GM04503 (cell line): ENCODE measurements at places on chromosomes 3 and 15.

DNA sequence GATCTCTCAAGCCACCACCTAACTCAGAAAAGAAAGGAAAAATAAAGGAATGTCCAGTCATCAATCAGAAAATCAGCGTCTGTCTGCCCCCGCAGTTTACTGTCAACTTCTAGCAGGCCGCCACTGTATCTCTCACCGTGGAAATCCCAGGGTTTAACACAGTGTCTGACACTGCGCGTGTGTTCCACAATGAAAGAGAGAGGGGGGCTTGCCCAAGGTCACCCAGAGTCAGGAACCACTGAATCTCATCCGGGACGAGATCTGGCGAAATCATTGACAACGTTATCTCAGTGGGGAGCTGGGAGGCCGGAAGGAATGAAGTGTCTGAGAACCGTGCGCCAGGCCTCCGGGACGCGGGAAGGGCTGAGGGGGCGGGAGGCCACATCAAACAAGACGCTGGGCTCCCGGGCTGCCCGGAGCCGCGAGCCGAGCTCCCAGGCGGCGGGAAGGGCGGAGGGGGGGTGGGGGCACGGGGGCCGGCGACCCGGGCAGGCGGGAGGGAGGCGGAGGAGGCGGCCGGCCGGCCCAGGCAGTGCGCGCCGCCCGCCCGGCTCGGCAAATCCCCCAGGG lies 2.2 kb upstream of the HES1 start:
- DNase-seq = no peak

GRCh38 chr3:156819842-156820691 lies 6.1 kb upstream of the LEKR1 start:
- DNase-seq = no peak

DNA sequence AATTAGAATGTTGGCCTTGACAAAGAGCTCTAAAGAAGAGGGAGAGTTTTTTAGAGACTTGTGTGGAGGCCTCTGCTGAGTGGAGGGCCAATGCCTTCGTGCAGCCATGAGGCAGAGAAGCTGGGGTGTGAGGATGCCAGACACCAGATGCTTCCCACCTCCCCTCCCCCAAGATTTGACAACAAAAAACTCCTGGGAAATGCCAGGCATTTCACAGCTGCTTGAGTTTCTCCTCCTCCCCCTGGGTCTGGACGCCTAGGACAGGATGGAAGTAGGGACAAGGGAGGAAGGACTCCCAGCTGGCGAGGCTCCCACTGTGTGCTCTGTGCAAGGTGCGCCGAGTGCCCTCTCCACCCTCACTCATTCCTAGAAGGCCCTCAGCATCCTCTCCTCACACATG lies 20.1 kb downstream of the TGM4 start:
- no peak for DNase-seq

DNA sequence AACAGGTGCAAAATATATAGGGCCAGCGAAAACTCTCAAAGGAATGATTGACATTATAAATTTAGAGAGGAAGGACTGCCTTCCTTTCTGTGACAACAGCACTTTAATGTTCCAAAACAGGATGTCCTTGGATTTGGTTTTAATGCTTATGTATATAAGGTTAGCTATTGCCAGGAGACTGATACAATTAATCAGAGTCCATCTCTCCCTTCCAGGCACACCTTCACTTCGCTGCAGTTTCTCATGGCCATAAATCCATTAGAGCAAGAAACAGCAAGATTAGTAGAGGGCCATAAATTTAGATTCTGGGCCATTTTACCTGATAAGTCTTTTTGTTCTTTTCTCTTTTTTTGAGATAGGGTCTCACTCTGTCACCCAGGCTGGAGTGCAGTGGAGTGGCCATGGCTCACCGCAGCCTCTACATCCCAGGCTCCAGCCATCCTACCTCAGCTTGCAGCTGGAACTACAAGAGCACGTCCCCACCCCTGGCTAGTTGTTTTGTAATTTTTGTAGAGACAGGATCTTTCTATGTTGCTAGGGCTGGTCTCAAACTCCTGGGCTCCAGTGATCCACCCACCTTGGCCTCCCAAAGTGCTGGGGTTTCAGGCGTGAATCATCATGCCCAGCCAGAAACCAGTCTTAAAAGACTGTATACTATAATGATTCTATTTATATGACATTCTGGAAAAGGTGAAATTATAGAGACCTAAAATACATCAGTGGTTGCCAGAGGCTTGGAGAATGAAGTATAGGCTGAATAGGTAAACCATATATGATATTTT lies 15.7 kb upstream of the TFRC start:
- no peak for DNase-seq

DNA sequence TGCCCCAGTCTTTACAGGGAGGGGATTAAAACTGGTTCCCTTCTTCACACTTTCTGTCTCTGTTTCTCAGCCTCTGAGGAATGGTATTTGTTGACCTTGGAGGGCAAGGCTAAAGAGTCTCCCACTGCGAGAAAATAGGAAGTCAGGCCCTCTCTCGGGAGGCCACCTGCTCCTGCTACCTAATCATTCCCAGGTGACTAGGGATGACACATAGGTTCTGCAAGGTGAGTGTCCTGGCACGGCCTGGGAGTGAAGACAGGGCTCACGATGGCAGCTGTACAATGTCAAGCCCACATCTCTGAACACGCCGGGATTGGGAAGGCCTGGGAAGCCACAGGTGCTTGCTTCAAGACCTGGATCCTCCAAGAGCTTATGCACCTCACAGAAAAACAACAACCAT lies 314.2 kb downstream of the NTRK3 start:
- DNase-seq = no peak

- DNase-seq = no peak
Observed at GRCh38 chr15:101138913-101139880, 112.7 kb downstream of the CHSY1 start.

GRCh38 chr15:79643393-79643792 lies 211.3 kb downstream of the MINAR1 start:
- DNase-seq = no peak

DNA sequence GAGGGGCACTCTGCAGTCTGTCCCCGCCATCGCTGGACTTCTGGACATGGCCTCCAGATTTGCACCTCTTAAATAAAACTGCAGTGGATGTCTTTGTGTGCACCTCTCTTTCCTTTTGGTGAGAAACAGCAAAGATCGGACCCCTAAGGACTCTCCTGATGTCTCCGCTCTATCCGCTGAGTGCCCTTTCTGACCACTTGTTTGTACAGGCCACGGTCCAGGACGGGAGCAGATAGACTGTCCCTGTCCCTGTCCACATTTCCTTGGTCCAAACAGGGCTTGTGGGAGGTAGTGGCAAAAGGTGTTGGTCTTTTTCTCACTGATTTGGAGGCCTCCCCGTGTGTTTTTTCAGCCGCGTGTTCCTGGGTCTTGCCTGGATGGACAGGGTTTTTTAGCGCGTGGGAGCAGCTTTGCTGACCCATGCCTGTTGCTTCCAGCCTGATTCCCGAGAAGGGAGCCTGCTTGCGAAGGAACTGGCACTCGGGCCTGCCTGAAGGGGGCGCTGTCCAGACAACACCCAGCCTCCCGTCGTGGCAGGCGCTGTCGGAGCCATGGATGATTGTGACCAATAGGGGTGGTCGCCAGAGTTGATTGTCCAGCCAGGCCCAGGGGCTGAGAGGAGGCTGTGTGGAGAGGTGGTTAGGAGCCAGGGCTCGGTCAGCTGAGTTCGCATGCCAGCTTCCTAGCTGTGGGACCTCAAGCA lies 13.2 kb upstream of the STAB1 start:
- DNase-seq = no peak

DNA sequence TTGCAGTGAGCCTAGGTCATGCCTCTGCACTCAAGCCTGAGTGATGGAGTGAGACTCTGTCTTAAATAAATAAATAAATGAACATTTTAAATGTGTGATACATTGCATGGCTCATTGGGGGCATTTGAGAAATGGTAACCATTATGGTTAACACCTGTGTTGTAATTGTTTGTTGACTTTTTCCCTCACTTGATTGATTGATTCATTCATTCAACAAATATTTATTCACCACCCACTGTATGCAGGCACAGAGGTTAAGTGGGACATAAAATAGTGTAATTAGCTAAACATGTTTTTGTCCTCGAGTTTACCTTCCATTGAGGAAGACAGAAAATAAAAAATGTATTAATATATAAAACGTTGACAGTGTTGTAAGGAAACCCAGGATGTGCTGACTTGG lies 127.1 kb upstream of the ANKRD28 start:
- no peak for DNase-seq

- DNase-seq = no peak
Observed at GRCh38 chr3:41652931-41653330, 309.0 kb downstream of the ULK4 start.

- DNase-seq = no peak
Observed at GRCh38 chr15:101105059-101105891, 146.6 kb downstream of the CHSY1 start.

GRCh38 chr3:99984139-99984538 lies 130.2 kb downstream of the FILIP1L start:
- no peak for DNase-seq

GRCh38 chr15:96108405-96108804 lies 222.1 kb upstream of the NR2F2 start:
- DNase-seq = no peak

- DNase-seq = no peak
Observed at GRCh38 chr15:32833379-32833821, 115.6 kb downstream of the GREM1 start.

DNA sequence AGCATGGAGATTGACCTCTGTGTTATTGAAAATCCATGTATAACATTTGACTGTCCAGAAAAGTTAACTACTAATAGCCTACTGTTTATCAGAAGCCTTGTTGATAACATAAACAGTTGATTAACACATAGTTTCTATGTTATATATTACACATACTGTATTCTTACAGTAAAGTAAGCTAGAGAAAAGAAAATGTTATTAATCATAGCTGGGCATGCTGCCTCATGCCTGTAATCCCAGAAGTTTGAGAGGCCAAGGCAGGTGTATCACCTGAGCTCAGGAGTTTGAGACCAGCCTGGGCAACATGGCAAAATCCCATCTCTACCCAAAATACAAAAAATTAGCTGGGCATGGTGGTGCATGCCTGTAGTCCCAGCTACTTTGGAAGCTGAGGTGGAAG lies 163.3 kb downstream of the EPHA6 start:
- no peak for DNase-seq

- no peak for DNase-seq
Observed at GRCh38 chr3:131658771-131659170, 156.0 kb upstream of the MRPL3 start.

GRCh38 chr15:33369941-33370622 lies 59.3 kb downstream of the RYR3 start:
- no peak for DNase-seq

GRCh38 chr3:152402695-152403451 lies 134.1 kb downstream of the MBNL1 start:
- DNase-seq = no peak

GRCh38 chr15:61381501-61381900 lies 152.4 kb upstream of the RORA start:
- no peak for DNase-seq

DNA sequence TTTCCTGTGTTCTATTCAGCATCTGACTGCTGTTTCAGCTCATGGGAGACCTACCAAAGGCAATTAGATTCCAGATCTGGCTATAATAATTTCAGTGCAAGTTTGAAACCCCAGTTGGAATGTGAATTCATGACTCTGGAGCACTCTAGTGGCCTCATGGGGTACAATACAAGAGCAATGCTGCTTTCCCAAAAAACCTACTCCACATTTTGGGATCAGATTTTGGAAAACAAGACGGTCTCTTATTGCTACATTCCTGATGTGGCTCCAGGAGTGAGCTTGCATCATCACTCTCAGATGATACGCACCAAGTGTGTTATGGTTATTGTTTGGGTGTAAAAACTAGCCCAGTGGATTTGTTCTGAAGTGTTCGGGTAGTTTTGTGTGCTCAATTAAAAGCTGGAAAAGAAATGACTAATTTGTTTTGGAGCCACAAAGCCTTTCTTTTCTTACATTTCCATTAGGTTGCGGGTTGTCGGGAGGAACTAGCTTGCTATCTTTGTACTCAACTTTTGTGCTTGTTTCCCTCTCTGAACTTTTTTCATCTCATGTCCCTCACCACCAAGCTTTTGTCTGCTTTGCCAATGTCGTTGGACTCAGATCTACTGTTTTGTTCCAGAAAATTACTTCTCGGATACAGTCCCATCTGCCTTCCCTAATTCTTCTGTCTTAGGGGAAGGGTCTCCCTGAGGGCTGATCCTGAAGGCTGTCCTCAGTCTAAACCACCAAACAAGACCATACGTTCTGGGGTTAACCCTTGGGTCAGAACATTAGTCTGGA lies 272.1 kb downstream of the BBX start:
- DNase-seq = no peak

GRCh38 chr15:40047415-40048210 lies 8.6 kb upstream of the SRP14 start:
- DNase-seq = peak; percentile 18

DNA sequence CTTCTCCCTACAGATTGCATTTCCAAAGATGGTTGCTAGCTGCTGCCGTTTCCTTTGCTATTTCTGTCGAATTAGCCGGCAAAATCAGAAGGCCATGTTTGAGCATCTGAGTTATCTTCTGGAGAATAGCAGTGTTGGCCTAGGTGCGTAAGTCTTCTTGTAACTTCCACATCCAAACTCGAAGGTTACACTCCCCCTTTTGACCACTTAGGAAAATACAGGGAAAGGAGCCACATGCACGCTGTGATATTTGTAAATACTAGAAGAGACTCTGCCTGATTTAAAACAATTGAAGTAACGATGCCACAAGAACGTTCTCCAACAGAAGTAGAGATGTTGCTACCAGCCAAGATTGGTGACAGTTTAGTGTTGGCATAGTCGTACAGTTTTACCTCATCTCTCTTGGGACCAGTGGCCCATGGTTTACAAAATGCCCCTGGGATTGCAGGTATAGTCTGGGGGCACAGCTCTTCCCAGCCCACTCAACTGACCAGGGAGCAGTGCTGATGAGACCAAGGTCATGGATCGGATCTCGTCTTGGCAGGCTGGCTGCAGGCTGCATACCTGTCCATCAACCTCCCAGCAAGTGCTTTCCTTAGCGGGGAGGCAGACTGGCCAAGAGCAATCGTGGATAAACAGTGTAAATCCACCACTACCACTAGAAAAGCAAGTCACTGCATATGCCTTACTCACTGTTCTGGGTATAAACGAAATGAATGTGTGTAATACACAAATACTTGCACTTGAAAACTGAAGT lies 268.4 kb upstream of the CHRM5 start:
- no peak for DNase-seq

GRCh38 chr15:37109872-37110572 lies 9.7 kb upstream of the MEIS2 start:
- DNase-seq = no peak

- DNase-seq = no peak
Observed at GRCh38 chr3:108513961-108514360, 3.6 kb upstream of the MYH15 start.

GRCh38 chr3:155282385-155283091 lies 10.9 kb downstream of the STRIT1 start:
- DNase-seq = peak; percentile 45
